ENCODE measurements at places on chromosomes 16 and 17.
A peak's percentile ranks its signal among the peaks of the same experiment; 100 is the strongest.

DNA sequence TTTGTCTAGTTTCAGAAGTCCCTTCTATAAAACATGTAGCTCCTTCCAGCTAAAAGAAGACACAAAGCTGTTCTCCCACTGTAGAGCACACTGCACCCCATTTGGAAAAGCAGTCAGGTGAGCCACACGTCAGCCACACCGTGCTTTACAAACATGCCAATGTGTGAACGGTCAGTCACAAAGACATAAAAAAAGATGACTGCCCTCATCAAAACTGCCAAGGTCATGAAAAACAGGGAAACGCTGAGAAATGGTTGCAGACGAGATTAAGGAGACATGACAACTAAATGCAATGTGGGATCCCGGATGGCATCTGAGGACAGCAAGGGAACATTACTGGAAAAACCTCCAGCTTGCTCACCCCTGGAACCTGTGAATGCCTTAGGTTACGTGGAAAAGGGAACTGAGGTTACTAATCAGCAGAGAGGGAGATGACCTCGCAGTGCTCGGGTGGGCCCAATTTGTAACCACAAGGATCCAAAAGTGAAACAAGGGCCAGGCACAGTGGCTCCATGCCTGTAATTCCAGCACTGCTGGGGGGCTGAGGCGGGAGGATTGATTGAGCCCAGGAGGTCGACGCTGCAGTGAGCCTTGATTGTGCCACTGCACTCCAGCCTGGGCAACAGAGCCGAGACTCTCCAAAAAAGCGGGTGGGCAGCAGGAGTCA is 8.1 kb downstream of the ANKRD11 start:
- DNase-seq = no peak

DNA sequence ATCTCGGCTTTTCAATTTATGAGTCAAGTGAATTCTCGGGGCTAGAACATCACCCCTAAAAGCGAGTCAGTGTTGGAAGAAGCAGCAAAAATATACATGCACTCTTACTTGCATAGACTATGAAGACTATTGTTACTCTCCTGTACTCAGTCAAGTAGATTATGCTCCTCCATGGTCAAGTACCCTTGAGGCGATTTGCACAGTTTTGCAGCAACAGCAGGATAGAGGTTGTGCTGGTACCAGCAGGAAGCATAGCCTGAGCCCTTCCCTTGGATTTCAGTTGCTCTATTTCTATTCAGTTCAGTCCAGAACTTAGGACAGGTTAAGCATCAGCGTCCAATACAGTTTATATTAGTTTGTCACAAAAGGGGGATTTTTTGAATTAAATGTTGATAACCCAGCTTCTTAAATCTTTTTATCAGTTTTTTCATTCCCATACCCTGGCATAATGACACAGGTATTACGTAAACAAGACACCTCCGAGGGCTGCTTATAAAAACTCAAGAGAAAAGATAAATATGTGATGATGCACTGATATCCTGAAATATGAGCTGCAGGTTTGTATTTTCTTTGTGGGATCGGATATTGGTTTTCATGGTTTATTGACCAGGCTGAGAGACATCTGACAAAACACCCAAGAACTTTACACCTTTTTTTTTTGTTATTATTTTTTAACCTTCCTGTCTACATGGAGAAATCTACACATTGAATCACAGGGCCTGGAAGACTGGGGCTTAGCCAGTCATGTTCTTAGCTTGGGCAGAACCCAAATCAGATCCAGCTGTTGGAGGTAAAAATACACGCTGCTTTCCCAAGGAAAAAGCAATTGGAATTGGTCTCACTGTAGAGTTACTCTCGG is 144.1 kb downstream of the PITPNC1 start:
- no peak for DNase-seq

DNA sequence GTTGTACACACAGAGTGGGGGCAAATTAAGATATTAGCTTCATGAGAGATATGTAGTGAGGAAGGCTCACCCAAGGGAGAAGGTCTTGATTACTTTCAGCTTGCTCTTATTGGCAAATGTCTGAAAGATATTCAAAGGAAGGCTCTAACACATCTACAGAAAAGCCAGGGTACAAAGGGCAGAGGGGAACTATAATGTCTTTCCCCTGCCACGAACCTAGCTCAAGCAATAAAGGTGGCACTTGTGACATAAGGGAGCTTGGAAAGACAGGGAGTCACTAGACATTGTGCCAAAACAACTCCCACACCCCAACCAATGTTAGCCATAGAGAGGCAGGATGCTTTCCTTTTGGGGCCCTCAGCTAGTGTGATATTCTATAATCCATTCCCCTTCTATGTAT is 52.2 kb upstream of the SOX9 start:
- DNase-seq = no peak

DNA sequence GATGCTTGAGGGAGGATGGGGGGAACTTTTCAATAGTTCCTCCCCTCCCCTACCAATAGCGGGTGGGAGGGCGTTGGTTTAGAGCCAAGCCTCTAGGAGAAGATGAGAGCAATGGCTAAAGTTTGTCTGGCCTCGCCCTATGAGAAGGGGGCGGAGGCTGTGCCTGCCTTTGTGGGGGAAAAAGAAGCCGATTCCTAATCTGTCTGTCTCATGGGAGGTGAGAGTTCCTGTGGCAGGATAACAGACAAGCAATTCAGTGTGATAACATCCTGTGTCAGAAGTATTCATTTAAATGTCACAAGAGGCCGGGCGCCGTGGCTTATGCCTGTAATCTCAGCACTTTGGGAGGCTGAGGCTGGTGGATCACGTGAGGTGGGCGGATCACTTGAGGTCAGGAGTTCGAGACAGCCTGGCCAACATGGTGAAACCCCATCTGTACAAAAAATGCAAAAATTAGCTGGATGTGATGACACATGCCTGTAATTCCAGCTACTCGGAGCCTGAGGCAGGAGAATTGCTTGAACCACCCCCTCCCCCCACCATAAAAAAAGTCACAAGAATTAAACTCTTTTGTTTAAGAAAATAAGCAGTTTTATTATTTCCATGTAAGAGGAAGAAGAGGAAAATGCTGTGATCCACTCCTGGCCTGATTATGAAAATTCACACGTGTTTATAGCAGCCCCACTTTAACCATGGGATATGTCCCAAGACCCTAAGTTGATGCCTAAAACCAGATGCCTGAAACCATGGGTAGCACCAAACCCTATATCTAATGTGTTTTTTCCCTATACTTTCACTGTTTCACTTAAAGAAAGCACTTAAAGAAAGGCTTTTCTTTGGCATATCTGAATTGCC is 1.7 kb downstream of the SLFN5 start:
- peak; percentile 76 for DNase-seq

- DNase-seq = no peak
These were observed 30.5 kb downstream of the GINS3 start for GRCh38 chr16:58422809-58423208.

- DNase-seq = no peak
These were observed 7.7 kb downstream of the ARHGAP17 start for GRCh38 chr16:25007284-25007984.

GRCh38 chr16:81385031-81385756 is 59.4 kb upstream of the CMIP start:
- no peak for DNase-seq

DNA sequence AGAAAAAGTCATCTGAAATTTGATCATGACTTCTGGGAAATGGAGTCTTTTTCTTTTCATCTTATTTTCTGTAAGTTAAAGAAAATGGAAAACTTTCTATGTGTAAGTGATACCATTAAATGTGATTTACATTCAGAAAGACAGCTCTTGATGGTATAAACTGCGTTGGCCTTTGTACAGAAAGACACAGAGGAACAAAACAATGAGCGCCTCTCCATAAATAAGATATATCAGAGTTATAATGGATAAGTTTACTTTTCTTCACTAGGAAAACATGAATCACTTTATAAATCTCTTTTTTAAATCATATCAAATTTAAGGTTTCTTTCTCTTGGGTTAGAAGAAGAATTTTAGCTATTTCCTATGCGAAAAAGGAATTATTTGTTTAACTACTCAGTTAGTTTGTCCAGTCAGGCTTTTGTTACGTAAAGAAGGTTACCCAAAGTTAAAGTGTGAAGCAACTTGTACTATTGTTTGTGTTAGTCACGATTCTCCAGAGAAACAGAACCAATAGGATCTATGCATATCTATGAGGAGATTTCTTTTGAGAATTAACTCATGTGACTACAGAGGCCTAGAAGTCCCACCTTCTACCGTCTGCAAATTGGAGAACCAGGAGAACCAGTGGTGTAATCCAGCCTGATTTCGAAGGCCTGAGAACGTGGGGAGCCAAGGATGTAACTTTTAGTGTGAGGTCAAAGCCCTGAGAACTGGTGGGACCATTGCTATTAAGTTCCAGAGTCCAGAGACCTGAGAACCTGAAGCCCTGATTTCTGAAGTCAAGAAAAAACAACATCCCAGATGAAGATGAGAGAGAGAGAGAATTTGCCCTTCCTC is 295.4 kb upstream of the KCNJ16 start:
- DNase-seq = no peak

- no peak for DNase-seq
These were observed 174.3 kb upstream of the NLRP1 start for GRCh38 chr17:5758651-5759050.

GRCh38 chr17:6142701-6143100 is 72.5 kb downstream of the WSCD1 start:
- DNase-seq = no peak

GRCh38 chr17:65556014-65556909 is 5.2 kb downstream of the AXIN2 start:
- peak; percentile 82 for DNase-seq

DNA sequence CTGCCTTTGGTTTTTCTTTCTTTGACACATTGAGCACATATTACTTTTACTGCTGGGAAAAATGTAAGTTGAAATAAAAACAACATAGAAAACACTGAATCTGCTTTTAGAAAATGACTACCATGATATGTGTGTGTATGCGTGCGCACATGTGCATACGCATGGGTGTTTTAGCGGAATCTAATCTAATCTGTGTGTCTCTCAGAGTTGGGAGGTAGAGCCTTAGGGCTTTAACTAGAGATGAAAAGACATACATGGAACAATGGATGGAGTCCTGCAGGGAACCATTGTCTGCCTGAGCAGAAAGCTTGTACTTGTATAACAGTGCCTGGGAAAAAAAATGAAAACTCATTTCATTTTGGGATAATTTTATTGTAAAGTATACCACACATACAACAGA is 12.4 kb downstream of the SLFN5 start:
- DNase-seq = no peak

DNA sequence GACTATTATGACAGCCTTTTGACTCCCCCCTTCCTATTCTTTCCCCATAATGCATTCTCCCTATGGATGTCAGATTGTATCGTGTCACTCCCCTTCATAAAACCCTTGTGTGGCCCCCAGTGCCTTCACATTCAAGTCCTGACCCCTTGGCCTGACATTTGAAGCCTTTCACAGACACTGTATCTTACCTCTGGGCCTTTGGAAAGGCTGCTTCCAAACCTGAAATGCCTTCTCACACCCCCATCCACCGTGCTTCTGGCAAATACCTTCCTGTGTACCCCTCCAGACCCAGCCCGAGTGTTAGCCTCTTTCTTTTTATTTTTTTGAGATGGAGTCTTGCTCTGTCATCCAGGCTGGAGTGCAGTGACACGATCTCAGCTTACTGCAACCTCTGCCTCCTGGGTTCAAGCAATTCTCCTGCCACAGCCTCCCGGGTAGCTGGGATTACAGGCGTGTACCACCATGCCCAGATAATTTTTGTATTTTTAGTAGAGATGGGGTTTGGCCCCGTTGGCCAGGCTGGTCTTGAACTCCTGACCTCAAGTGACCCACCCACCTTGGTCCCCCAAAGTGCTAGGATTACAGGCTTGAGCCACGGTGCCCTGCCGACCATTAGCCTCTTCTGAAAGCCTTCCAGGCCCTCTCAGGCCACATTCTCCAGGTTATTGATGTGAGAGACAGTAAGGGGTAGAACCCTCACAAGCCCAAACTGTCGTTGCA is 2.1 kb downstream of the ARMC5 start:
- DNase-seq = no peak

GRCh38 chr17:9817086-9817485 is 4.8 kb downstream of the GSG1L2 start:
- no peak for DNase-seq

Measured in activated naive CD8-positive, alpha-beta T cell treated with anti-CD3 and anti-CD28 coated beads, Interleukin-2, amount 50 U/mL, for 16 hours (primary cell).